Ascending aorta (tissue), 2 donors: ENCODE measurements at places on chromosomes 2 and 18. TPM values are rescaled to one million over a fixed set of nuclear protein-coding genes. Genes with fewer than 3 reads are reported as not detected.

AMER3 gene
- total RNA-seq: not detected

- H3K27me3 ChIP-seq: no peaks in the 10 kb centered on the region
- no peak overlapping the region for H3K4me3 ChIP-seq
- no peak for DNase-seq
- no peaks in the 10 kb centered on the region for H3K36me3 ChIP-seq
- H3K4me1 ChIP-seq: no peaks in the 10 kb centered on the region
Measured at GRCh38 chr18:47970664-47971531, 40.4 kb upstream of the SMAD2 start.

HOXD13 gene
- total RNA-seq: not detected

DNA sequence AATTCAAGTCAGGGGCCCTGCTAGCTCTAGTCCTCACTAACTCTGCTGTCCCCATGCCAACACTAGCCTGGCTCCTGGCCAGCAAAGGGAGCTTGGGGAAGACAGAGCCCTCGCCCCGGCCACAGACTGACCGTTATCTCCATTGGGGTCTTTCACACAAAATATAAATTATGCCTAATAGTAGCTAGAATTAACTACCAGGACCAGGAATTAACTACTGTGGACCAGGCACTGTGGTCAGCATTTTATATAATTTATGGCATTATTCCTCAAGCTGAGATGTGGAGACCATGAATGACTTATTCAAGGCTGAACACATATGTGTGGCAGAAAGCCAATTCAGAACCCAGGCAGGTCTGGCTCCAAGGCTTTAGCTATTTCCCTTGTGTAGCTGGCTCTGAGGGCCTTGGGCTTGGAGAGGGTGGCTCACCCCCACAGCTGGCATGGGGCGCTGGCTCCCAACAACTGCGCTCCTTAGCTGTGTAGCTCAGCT, 49.2 kb downstream of the CELF4 start:
- H3K27me3 ChIP-seq: no peaks in the 10 kb centered on the region
- no peak overlapping the region for H3K27ac ChIP-seq
- H3K4me3 ChIP-seq: no peak overlapping the region
- no peaks in the 10 kb centered on the region for H3K4me1 ChIP-seq
- no peak for DNase-seq
- H3K36me3 ChIP-seq: no peaks in the 10 kb centered on the region

CFC1B gene
- total RNA-seq: not detected

CNDP1 gene
- total RNA-seq: not detected

DNA sequence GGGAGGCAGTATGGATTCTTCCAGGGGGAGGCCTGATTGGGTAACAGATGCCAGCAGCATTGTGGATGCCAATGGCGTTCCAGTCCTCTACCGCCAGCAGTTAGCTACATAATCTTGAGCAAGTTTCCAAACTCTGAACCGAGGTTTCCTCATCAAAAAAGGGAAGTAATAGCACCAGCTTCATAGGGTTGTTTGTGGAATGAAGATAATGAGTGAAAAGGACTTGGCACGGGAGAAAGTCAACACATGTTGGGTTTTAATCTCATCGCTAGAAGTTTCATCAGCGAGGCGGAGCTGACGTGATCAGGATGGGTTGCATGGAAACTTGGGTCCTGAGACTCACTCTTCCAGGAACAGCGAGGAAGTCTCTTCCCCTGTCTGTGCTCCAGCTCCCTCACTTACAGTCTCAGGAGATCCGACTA, 266.7 kb downstream of the SH3BP4 start:
- no peaks in the 10 kb centered on the region for H3K36me3 ChIP-seq
- H3K27me3 ChIP-seq: no peaks in the 10 kb centered on the region
- no peak overlapping the region for H3K4me3 ChIP-seq
- no peak for DNase-seq
- H3K27ac ChIP-seq: no peak overlapping the region

GRCh38 chr2:118122594-118123281, 34.5 kb downstream of the INSIG2 start:
- H3K4me3 ChIP-seq: no peak overlapping the region
- H3K27me3 ChIP-seq: no peaks in the 10 kb centered on the region
- DNase-seq: no peak
- H3K4me1 ChIP-seq: peaks cover 7% of the 10 kb centered on the region
- H3K27ac ChIP-seq: peak overlapping the region; percentile 71

- DNase-seq: no peak
- no peak overlapping the region for H3K4me3 ChIP-seq
- no peaks in the 10 kb centered on the region for H3K4me1 ChIP-seq
- H3K27ac ChIP-seq: no peak overlapping the region
- peaks cover 9% of the 10 kb centered on the region for H3K36me3 ChIP-seq
- H3K27me3 ChIP-seq: no peaks in the 10 kb centered on the region
Measured at GRCh38 chr2:152563764-152564163, 153.5 kb downstream of the PRPF40A start.

- DNase-seq: no peak
- no peaks in the 10 kb centered on the region for H3K36me3 ChIP-seq
- no peaks in the 10 kb centered on the region for H3K27me3 ChIP-seq
- H3K4me1 ChIP-seq: no peaks in the 10 kb centered on the region
Measured at GRCh38 chr2:222451224-222451674, 26.9 kb downstream of the SGPP2 start.

DNA sequence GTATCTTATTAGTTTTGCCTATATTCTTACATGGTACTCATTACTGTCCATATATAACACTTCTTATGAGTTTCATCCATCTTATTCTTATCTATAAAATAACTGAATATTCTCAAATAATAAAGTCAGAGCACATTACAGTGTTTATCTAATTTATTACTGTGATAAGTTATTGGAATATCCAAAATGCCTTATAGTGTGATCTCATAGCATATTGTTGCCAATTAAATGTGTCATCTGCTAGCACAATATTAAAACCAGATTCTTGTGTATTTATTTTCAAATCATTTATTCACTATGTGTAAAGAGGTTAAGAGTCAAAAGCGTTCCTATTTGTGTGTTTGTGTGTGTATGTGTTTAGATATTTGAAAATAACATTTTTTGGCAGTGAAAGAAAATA, 151.9 kb downstream of the WDR7 start:
- no peak overlapping the region for H3K27ac ChIP-seq
- H3K27me3 ChIP-seq: no peaks in the 10 kb centered on the region
- DNase-seq: no peak
- no peaks in the 10 kb centered on the region for H3K4me1 ChIP-seq
- H3K4me3 ChIP-seq: no peak overlapping the region
- H3K36me3 ChIP-seq: no peaks in the 10 kb centered on the region

CYP27C1 gene
- total RNA-seq: not detected

- H3K4me1 ChIP-seq: no peaks in the 10 kb centered on the region
- no peaks in the 10 kb centered on the region for H3K36me3 ChIP-seq
- no peak overlapping the region for H3K27ac ChIP-seq
- H3K4me3 ChIP-seq: no peak overlapping the region
Measured at GRCh38 chr2:165810418-165810817, 16.4 kb upstream of the GALNT3 start.

AQP12B gene
- total RNA-seq: not detected

HSPE1 gene
- 72.7 TPM for total RNA-seq

DSC2 gene
- 4.4 TPM for total RNA-seq

CFAP65 gene
- not detected for total RNA-seq

PARD6G gene
- 7.9 TPM for total RNA-seq

DNA sequence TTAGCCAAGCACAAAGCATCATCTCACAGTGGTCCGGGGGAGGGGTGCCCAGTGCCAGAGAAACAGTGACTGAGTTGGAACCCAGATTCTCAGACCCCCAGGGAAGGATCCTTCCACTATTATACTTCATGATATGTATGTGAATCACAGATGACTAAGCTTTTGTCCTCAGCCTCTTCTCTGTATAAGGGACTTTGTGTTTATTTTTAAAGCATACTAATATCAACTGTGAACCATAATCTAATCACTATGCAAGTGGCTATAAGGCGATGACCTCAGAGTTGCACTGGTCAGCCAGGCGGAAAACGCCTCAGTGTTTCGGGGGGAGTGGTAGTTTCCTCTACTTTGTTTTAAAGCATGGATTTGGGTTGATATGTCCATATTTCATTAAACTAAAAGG, 160.4 kb upstream of the TMEM200C start:
- no peaks in the 10 kb centered on the region for H3K27me3 ChIP-seq
- H3K27ac ChIP-seq: no peak overlapping the region
- DNase-seq: no peak
- no peaks in the 10 kb centered on the region for H3K4me1 ChIP-seq
- H3K4me3 ChIP-seq: no peak overlapping the region

SKA1 gene
- not detected for total RNA-seq

DNA sequence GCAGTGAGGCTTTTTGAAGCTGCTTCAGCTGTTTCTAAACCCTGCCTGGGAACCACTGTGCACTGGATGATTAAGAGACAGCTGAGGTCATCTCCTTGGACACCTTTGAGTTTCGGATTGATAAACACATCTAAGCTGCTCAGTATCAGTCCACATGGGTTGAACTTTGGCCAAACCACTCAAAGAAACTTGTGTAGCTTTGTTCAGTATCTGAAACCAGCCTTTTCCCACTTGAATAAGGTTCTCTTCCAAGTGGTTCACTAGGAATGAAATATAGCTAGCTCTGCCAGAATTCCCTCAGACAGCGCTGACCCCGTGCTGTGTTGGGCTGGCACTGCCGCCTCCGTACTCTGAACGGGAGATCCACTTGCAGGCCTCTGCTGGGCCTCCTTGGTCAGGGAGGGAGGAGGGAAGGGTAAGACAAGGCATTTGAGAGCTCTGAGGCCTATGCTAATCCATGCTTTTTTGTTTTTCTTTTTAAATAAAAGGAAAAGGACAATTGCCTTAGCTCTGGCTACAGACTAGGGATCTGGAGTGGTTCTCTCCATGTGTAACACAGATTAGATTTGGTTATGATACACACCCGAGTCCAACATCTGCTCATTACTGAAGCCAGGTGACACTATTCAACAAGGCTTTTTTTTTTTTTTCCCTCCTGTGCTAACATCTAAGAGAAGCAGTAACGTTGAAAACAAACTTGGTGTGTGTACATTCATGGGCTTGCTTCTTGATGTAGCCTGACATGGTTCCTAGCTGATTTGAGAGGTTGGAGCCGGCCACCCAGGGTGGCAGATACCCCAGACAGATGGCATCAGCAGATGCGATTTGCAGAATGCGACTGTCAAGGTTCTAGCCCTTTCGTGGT, 67.7 kb downstream of the NCK2 start:
- no peak for DNase-seq
- H3K4me3 ChIP-seq: peak overlapping the region; percentile 13
- peaks cover 27% of the 10 kb centered on the region for H3K4me1 ChIP-seq

DNA sequence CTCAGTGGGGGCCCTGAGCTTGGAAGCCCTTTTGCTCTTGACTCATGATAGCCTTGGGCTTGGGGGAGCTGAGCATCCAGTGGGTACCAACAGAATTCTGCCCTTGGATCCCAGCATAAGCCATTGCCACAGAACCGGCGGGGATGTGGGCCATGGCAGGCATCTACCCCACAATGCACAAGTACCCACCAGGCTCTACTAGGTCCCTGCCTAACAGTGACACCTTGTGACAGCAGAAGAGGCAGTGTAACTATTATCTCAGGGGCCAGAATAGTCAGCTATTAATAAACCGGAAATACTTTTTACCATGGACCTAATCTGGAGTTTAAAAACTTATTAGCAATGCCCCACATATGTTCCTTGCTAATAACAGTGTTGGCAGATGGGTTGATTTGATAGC, 397.2 kb downstream of the TMEM182 start:
- no peak for DNase-seq
- H3K36me3 ChIP-seq: no peaks in the 10 kb centered on the region
- no peak overlapping the region for H3K27ac ChIP-seq
- H3K27me3 ChIP-seq: no peaks in the 10 kb centered on the region

GRCh38 chr2:196839574-196839973, 30.4 kb upstream of the C2orf66 start:
- no peak for DNase-seq
- no peak overlapping the region for H3K4me3 ChIP-seq
- no peaks in the 10 kb centered on the region for H3K27me3 ChIP-seq

DNA sequence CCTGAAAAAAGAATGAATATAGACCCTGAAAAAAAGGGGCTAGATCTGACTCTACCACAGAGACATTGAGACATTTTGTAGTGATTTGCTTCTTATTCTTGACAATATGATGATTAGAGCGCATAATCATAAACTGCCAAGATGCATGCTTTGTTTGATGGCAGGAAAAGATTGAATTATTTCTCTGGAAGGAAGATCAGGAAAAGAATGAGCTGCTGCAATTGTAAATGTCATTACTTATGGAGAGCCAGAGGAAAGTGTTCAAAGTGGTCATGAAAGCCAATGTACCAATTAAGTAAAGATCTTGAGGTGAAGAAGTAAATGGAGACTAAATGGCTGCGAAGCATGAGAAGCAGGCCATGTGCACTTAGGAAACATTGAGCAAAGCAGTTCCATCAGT, 126.4 kb upstream of the NXPH2 start:
- H3K4me3 ChIP-seq: no peak overlapping the region
- no peaks in the 10 kb centered on the region for H3K36me3 ChIP-seq
- no peaks in the 10 kb centered on the region for H3K27me3 ChIP-seq
- no peak for DNase-seq
- no peak overlapping the region for H3K27ac ChIP-seq

CABYR gene
- total RNA-seq: not detected

MREG gene
- total RNA-seq: not detected

STARD7 gene
- total RNA-seq: 85.6 TPM

- H3K27ac ChIP-seq: no peak overlapping the region
- no peaks in the 10 kb centered on the region for H3K4me1 ChIP-seq
Measured at GRCh38 chr2:5353565-5353964, 338.6 kb upstream of the SOX11 start.

DNA sequence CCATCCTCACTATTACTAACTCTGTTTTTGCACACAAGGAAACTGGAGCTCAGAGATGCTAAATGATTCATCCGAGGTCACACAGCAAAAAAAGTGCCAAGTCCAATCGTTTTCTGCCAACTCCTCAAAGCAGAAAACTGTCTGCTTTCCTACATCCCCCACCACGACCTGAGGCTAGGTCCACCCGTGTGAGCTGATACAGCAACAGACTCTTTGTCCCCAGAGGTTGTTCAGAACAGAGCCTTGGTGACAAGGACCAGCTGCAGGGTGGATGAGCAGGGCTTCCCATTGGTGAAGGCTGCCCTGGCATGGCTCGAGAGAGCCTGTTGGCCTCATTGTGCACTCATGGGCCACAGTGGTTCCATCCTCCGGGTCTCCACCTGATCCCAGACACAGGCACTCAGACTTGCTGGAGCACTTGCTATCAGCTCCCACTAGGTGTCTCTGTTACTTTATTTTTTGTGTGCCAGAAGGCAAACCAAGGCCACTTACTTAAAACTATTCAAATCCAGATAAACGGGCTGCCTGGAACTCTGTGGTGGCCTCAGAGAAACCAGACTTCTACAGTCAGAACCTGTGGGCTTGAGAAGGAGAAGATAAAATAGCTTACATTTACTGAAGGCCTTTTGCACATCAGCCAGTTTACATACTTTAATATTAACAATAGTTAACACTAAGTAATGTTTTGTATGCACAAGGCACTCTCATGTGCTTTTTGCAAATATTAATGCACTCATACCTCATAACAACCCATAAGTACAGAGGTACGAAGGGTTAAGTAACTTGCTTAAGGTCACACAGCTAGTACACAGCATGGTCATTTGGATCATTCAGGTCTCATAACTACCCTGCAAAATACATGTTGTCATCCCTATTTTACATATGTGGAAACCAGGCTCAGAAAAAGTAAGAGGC, 62.9 kb upstream of the CTIF start:
- H3K36me3 ChIP-seq: no peaks in the 10 kb centered on the region
- no peaks in the 10 kb centered on the region for H3K27me3 ChIP-seq
- H3K4me3 ChIP-seq: no peak overlapping the region
- no peak for DNase-seq
- H3K27ac ChIP-seq: no peak overlapping the region
- no peaks in the 10 kb centered on the region for H3K4me1 ChIP-seq
